ENCODE measurements at places on chromosomes 6 and 20.
A peak's percentile ranks its signal among the peaks of the same experiment; 100 is the strongest.

DNA sequence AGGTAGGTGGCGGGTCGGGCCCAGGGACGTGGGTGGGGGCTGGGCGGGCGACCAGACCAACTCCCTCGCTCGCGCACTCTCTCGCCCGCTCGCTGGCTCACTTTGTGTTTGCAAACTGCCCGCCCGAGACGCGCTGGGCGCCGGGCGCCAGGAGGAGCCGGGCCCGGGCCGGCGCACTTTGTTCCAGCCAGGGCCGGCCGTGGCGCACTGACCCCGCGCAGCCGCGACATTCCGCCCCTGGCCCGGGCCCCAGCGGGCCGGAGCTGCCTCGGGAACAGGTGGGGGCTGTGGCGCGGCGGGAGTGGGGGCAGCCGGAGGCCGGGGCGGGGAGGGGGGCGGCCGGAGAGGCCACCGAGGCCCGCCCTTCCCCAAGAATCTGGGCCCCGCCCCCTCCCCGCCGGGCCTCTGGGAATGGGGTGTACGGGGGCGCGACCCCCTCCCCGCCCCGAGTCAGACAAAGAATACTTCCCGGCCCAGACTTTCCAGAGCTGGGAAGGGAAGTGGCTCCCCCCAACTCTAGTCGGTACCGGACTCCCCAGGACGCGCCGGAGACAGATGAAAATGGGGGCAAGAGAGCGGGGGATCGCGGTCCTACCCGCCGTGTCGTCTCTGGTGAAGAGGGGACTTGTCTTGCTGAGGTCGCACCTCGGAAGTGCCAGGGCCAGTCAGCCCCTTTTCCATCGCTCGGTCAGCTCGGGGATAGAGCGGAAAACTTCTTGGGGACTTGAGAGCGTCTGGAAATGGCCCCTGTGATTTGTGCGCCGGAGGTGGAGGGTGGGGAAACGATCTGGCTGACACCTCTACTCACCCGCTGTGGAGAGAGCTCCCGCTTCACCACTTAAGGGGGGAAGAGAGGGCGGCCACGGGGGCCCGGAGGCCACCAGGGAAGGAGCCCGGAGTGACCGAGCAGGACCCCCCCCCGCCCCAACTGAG, 951 bp downstream of the FOXP4 start:
- DNase-seq: peak; percentile 63

DNA sequence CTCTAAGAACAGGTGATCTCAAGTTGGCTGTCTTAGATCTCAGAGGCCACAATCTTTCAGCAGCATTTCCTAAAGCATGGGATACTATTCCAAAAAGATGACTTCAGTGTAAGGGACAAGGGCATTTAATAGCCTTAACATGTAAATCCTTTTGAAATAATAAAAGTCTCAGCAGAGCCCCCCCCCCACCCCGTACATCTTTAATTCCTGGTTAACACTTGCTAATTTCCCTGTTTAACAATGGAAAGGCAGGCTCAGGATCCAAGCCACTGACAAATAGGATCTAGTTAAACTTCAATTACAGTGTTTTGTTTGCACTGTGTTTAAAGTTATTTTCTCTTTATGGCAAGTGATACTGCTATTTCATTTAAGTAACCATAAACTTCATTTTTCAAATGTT, 12.0 kb downstream of the TASP1 start:
- no peak for DNase-seq

- DNase-seq: no peak
Measured at GRCh38 chr6:32627831-32628230, 9.4 kb upstream of the HLA-DQA1 start.

- DNase-seq: no peak
Measured at GRCh38 chr6:142693441-142693840, 251.5 kb downstream of the HIVEP2 start.

DNA sequence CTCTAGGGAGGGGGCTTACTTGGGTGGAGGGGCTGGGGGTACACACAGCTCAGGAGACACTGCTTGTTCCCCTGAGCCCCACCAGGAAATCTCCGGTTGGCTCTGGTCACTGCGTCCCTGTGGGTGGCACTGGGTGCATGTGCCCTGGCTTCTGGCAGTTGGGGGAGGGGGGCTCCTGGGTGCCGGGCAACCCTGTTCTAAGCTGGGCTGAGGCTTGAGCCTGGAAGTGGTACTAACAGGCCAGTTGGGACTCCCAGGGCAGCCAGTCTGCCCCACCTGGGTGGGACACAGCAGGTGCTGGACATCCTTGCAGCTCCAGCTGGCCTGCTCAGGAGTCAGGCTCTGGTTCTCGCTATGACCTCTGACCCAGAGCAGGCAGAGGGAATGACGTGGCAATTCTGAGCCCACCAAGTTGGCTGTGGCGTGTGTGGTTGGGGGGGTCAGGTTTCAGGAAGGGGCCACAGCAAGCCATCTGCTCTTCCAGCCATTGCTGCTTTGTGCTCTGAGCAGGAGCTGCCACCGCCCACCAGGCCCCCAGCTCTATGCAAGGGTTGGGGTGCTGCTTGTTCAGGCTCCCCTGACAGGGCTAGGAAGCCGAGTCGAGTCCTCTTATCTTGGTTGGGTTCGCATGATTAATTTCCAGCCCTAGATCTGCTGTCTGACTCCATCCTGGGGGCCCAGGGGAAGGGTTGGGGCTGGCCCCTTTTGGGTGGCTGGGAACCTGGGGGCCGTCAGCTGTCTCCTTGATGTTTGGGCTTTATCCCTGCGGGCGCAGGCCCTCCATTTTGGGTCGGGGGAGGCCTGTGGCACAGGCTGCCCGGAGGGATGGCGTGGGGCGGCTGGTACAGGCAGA, 590 bp downstream of the C20orf204 start:
- DNase-seq: no peak

GRCh38 chr6:119280080-119280479, 69.5 kb downstream of the MAN1A1 start:
- DNase-seq: no peak

DNA sequence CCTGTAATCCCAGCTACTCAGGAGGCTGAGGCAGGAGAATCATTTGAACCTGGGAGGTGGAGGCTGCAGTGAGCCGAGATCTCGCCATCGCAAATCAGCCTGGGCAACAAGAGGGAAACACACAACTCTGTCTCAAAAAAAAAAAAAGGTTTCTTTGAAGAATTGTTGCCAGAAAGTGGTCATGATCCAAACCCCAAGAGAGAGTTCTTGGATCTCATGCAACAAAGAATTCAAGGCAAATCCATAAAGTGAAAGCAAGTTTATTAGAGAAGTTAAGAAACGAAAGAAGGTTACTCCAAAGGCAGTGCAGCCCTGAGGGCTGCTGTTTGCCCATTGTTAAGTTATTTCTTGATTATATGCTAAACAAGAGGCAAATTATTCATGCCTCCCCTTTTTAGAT, 14.5 kb upstream of the KIFC1 start:
- DNase-seq: no peak

- no peak for DNase-seq
Measured at GRCh38 chr6:40355532-40355931, 231.6 kb downstream of the LRFN2 start.

DNA sequence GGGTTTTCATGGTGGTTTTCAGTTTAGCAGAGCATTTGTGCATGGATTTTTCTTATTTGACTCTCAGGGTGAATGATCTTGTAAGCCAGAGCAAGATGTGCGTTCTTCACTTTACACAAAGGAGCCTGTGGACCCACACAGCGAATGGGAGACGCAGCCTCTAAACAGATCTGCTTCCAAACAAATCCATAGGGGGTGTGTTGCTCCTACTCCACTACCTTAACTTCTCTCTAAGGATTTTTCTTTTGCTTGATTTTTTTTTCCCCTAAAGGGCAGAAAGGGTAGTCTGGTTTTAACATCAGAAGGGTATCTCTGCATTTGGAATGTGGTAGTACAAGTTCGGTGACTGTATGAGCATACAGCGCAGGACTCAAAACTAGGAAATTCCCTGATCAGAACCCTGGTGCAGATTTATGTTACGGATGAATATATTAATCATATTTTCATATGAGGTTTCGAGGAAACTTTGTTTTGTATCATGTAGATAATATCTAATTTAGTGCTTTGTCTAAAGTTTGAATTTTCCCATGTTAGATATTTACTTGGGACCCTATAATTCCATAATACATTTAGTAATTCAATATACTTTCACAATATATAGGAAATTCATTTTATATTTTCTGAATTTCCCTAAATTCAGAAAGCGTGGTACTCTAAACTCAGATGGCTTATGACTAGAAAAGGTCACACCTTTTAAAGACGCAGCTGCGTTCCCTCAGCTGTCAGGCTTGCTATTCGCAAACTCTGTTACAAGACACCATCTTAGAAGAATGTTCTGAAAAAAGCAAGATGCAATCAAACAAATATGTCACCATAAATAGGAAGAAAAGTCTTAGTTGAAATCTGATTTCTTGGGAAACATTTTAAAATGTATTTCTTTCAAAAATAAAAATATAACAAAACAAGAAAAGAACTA, 196.9 kb downstream of the TMEM242 start:
- DNase-seq: no peak

GRCh38 chr20:54649511-54649962, 174.1 kb downstream of the DOK5 start:
- peak; percentile 31 for DNase-seq
